Ovary (tissue), 10 donors: ENCODE measurements at places on chromosomes 12 and 14. TPM values are rescaled to one million over a fixed set of nuclear protein-coding genes. Genes with fewer than 3 reads are reported as not detected.

MUCL1 gene
- not detected for total RNA-seq

SDSL gene
- 3.7 TPM for total RNA-seq

USP44 gene
- total RNA-seq = 3.6 TPM

PRH1 gene
- total RNA-seq = 13.3 TPM

RNU4-1 gene
- total RNA-seq = 3,570 TPM

SERPINA12 gene
- total RNA-seq = not detected

NANOG gene
- total RNA-seq = not detected

EFS gene
- 29.2 TPM for total RNA-seq

TSPAN9 gene
- total RNA-seq = 34.0 TPM

PKP2 gene
- total RNA-seq = 65.0 TPM

OR10AD1 gene
- total RNA-seq = not detected

AQP6 gene
- 0.08 TPM for total RNA-seq

THAP2 gene
- total RNA-seq = 6.3 TPM
